ENCODE measurements at places on chromosomes 5 and 9.

DNA sequence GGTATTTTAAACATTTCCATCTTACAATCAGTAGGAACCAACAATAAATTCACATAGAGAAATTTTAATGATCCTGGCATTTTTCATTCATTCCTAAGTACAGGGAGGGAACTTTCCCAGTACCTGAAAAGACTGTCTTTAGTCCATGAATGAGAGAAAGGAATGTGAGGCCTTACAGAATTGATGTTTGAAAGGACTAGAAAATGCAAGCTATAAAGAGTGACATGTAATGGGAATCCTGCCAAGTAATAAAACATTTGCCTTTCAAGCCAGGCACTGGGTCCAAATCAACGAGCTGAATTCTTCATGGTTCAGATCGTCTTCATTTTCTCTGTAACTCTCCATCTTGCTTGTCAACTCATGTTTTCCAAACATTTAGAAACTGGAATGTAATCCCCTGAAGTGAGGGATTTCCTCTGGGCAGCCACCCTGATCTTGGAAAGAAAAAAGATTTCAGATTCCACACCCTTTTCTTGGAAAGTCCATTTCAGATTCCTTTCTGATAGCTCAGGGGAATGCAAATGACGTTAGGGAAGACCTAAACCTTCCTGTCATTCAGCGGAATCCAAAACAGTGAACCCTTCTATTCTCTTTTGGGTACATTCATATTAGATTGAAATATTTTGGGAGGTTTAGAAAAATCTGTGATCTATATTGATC, 315.8 kb downstream of the SH3GL2 start:
- DNase-seq = no peak

GRCh38 chr9:5839572-5839902, 6.6 kb upstream of the ERMP1 start:
- no peak for DNase-seq

DNA sequence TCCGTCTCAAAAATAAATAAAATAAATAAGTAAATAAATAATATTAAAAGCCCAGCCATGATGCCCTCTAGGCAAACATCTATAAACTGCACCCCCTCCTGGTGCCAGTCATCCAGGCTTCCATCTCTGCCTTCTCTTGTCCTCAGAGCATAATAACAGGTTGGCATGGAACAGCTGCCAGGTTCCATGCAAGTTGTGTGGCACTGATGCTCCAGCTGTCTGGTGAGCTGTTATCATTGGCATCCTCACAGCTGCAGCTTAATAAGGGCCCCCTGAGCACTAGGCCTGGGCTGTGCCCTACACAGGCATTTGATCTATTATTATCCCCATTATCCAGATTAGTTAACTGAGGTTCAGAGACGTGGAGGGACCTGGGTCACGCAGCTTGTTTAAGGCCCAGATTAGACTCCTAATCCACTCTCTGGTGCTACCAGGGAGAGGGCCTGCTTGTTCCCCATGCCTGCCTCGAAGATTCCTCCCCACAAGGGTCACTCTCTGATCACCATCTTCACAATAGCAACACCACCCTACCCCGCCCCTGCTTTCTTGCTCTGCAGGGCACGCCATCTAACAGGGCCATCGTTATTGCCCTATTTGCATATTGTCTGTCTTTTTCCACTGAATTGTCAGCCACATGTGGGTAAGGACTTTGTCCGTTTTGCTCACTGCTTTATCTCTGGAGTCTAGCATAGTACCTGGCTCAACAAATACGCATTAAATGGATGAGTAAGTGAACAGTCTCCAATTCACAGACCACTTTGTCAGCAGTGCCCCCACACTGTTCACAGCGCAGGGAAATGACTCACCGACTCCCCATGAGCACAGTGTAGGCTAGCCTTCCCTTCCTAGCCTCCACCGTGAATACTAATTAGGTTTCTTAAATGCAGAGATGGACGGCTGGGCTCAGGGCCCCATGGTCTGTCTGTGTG, 1.5 kb upstream of the DNM1 start:
- DNase-seq = no peak

GRCh38 chr5:76715486-76715735, 515 bp upstream of the F2R start:
- DNase-seq = no peak

GRCh38 chr9:117718085-117718484, 13.9 kb downstream of the TLR4 start:
- DNase-seq = no peak

DNA sequence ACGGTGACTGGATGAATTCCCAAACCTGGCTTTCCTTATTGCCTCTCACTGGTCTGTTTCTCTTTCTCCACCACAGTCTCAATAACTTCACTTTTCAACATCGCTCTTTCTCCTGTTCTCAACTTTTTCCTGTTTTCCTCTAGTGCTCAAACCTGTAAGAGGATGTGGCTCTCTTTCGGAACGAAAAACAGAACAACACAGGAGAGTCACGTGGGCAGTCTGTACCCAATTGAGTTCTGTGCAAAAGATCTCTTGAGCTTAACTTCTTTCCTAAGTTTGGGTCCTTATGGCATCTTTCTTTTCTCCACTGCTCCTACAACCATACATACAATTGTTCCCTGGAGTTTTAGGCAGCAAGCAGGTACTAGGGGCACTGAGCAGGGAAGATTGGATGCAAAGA, 8.9 kb downstream of the HAVCR1 start:
- no peak for DNase-seq

- no peak for DNase-seq
Measured at GRCh38 chr9:36560771-36561170, 11.9 kb upstream of the MELK start.

DNA sequence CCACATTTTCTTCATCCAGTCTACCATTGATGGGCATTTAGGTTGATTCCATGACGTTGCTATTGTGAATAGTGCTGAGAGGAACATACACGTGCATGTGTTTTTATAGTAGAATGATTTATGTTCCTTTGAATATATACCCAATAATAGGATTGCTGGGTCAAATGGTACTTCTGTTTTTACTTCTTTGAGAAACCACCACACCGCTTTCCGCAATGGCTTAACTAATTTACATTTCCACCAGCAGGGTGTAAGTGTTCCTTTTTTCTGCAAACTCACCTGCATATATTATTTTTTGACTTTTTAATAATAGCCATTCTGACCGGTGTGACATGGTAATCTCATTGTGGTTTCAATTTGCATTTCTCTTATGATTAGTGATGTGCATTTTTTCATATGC, 82.2 kb upstream of the RFX3 start:
- DNase-seq = no peak

- DNase-seq = no peak
Measured at GRCh38 chr5:45604092-45604491, 92.1 kb downstream of the HCN1 start.

GRCh38 chr9:86766912-86767311, 180.4 kb downstream of the GAS1 start:
- DNase-seq = no peak

- DNase-seq = no peak
Measured at GRCh38 chr9:12595400-12595799, 97.8 kb upstream of the TYRP1 start.

All from D721Med (cell line).